Common myeloid progenitor, CD34-positive (primary cell): ENCODE measurements at places on chromosomes 16 and 17.

GRCh38 chr16:19678804-19679203 lies 39.2 kb downstream of the KNOP1 start:
- no peak for DNase-seq

- DNase-seq = peak; percentile 64
Measured at GRCh38 chr17:2289878-2290478, 13.6 kb downstream of the SMG6 start.

GRCh38 chr17:58219789-58220183 lies 731 bp upstream of the MKS1 start:
- no peak for DNase-seq

GRCh38 chr17:32335687-32336086 lies 6.3 kb downstream of the C17orf75 start:
- DNase-seq = no peak

GRCh38 chr17:28112606-28113005 lies 70.1 kb downstream of the NLK start:
- DNase-seq = no peak

DNA sequence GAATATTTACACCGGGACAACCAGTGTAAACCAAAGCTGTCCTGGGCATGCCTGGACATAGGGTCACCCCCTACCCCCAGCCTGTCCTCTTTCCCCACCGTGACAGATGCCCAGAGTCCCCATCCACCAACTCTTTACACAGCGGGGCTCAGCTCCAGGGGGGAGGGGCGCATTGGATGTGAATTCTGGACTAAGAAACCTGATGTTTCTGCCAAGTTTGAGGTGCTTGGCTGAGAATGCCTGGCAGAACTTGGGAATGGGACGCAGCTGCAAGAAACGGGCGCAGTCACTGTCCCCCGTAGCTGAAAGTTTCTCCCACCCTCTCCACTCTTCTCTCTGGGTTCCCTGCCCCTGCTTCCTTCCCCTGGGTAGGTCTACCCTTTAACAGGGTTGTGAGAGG lies 68.0 kb upstream of the CDC42EP4 start:
- DNase-seq = no peak
